ENCODE measurements at places on chromosomes 16 and 17.

DNA sequence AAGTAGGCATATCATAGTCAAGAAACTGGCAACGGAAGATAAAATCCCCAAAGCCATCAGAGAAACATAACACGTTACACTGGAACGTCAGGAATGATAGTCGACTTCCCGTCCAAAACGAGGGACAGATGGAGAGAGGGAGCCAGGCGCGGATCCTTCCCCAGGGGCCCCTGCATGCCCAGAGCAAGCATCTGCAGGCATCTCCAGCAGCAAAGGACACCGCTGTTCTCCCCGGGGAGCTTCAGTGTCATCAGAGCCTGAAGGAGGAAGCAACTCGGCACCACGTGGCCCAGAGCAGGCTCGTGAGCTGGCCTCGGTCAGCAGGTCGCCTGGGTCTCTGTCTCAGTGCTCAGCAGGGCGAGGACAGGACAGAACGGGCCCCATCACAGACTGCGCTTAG is 50.1 kb downstream of the LMF1 start:
- no peaks in the 10 kb centered on the region for H3K36me3 ChIP-seq
- H3K27ac ChIP-seq: no peak overlapping the region
- no peak overlapping the region for H3K4me3 ChIP-seq
- no peaks in the 10 kb centered on the region for H3K4me1 ChIP-seq

DNA sequence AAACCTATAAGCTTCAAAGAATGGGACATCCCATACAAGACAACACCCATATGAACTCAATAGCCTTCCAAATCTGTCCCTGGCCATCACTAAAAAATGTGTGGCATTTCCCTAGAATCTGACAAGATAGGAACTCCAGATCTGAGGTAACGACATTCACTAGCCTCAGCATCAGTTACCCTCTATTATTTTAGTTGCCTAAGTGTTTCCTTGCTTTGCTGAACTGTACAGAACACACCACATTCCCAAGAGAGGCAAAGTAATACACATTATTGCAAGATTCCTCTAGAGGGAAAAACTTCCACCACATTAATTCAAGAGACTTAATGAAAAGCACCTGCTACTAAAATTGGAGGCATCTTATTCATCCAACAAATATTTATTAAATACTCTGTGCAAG is 5.0 kb downstream of the LSM12 start:
- peaks cover 1% of the 10 kb centered on the region for H3K4me1 ChIP-seq
- DNase-seq: peak; percentile 57
- H3K36me3 ChIP-seq: peaks cover 29% of the 10 kb centered on the region
- no peak overlapping the region for H3K27ac ChIP-seq
- H3K4me3 ChIP-seq: no peak overlapping the region

DNA sequence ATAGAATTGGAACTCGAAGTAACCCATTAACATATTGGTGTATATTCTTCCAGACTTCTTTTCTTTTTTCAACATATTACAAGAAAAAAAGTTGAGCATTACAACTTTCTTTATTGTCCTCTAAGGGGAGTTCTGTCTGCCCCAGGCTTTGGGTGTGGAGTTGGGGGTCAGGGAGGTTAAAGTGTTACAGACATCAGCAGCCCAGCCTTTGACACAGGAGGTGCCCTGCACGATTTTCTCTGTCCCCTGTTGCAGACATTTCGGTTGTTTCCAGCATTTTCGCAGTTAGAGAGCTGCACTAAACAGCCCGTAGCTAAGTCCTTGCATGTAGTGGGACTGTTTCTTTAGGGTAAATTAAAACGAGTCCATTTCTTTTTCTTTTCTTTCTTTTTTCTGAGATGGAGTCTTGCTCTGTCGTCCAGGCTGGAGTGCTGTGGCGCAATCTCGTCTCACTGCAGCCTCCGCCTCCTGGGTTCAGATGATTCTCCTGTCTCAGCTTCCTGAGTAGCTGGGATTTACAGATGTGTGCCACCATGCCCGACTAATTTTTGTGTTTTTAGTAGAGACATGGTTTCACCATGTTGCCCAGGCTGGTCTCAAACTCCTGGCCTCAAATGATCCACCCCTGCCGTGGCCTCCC is 13.4 kb upstream of the ADCY7 start:
- no peaks in the 10 kb centered on the region for H3K36me3 ChIP-seq
- no peak for DNase-seq
- H3K4me1 ChIP-seq: peaks cover 5% of the 10 kb centered on the region
- H3K27ac ChIP-seq: no peak overlapping the region

DNA sequence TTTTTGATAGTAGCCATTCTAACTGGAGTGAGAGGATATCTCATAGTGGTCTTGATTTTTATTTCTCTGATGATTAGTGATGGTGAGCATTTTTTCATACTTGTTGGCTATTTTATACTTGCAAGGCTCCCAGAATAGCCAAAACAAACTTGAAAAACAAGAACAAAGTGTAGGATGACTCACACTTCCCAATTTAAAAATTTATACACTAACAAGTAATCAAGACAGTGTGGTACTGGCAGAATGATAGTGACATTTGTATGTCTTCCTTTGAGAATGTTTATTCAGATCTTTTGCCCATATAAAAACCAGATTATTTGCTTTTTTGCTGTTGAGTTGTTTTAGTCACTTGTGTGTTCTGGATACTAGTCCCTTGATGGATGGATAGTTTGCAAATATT is 17.8 kb downstream of the SPECC1 start:
- H3K4me1 ChIP-seq: no peaks in the 10 kb centered on the region
- H3K4me3 ChIP-seq: no peak overlapping the region
- H3K27me3 ChIP-seq: no peaks in the 10 kb centered on the region
- no peak for DNase-seq
- no peak overlapping the region for H3K27ac ChIP-seq

DNA sequence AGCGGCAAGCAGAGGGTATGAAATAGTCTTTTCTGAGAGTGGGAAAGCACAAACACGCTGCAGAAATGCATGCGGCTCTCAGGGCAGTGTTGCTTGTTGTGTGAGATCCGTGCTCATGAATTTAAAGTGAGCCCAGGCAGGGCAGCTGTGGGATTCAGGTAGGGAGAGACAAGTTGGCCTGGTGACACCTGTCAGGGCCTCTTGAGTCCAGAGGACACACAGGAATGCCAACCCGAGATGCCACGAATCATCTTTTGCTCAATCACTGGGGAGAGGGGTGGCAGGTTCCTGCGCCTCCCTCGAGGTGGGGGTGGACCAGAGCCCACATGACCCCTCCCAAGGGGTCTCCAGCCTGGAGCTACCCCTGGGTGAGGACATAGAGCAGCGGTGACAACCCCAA is 211.9 kb downstream of the GSG1L start:
- H3K27me3 ChIP-seq: no peaks in the 10 kb centered on the region
- no peaks in the 10 kb centered on the region for H3K36me3 ChIP-seq
- no peak overlapping the region for H3K27ac ChIP-seq
- DNase-seq: no peak
- H3K4me3 ChIP-seq: no peak overlapping the region
- H3K4me1 ChIP-seq: no peaks in the 10 kb centered on the region

- H3K4me1 ChIP-seq: no peaks in the 10 kb centered on the region
- no peaks in the 10 kb centered on the region for H3K36me3 ChIP-seq
- no peak overlapping the region for H3K4me3 ChIP-seq
- DNase-seq: no peak
These were observed 16.3 kb downstream of the MEIOC start for GRCh38 chr17:44672479-44673093.

GRCh38 chr17:28974451-28974850 is 23.1 kb upstream of the PHF12 start:
- no peak overlapping the region for H3K27ac ChIP-seq
- H3K27me3 ChIP-seq: no peaks in the 10 kb centered on the region
- H3K4me3 ChIP-seq: no peak overlapping the region
- no peak for DNase-seq
- no peaks in the 10 kb centered on the region for H3K36me3 ChIP-seq

DNA sequence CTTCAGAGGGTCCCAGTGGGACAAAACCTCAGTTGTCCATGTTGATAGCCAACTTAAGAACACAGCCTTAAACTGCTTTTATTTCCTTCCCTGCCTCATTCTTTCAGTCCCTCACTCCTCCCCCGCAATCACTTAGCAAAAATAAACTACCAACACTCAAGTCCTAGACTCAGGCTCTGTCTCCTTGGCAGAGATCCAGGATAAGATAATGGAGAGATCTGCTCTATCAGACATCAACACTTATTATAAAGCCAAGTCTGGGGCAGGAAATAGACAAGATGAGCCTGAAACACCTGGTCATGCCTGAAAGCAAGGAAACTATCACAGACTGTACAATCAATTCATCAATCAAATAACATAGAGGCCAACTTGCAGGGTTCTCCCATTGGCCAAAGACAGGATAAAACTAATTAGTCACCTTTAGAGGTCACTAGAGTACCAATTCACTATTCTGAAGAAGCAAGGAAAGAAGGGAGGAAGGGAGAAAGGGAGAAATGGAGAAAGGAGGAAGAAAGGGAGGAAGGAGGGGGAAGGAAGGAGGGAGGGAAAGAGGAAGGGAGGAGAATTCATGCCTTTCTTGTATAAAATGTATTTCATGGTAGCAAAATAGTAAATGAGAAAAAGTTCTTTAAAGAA is 15.7 kb downstream of the HYDIN start:
- no peaks in the 10 kb centered on the region for H3K27me3 ChIP-seq
- peak; percentile 14 for DNase-seq
- no peak overlapping the region for H3K4me3 ChIP-seq
- H3K4me1 ChIP-seq: no peaks in the 10 kb centered on the region
- H3K27ac ChIP-seq: no peak overlapping the region

GRCh38 chr16:14024283-14024682 is 46.8 kb upstream of the MRTFB start:
- no peak for DNase-seq
- no peaks in the 10 kb centered on the region for H3K27me3 ChIP-seq
- no peak overlapping the region for H3K27ac ChIP-seq
- H3K4me3 ChIP-seq: no peak overlapping the region
- no peaks in the 10 kb centered on the region for H3K4me1 ChIP-seq

- no peak overlapping the region for H3K27ac ChIP-seq
- DNase-seq: no peak
- H3K4me3 ChIP-seq: no peak overlapping the region
- no peaks in the 10 kb centered on the region for H3K27me3 ChIP-seq
- H3K4me1 ChIP-seq: peaks cover 2% of the 10 kb centered on the region
These were observed 134.8 kb upstream of the IRX6 start for GRCh38 chr16:55189224-55189623.

GRCh38 chr16:4452674-4453073 is 21.8 kb downstream of the NMRAL1 start:
- H3K36me3 ChIP-seq: peaks cover 66% of the 10 kb centered on the region
- no peak for DNase-seq
- H3K4me1 ChIP-seq: no peaks in the 10 kb centered on the region
- H3K27ac ChIP-seq: no peak overlapping the region
- no peak overlapping the region for H3K4me3 ChIP-seq

GRCh38 chr16:7391694-7392093 is 59.0 kb downstream of the RBFOX1 start:
- no peaks in the 10 kb centered on the region for H3K27me3 ChIP-seq
- H3K27ac ChIP-seq: no peak overlapping the region
- H3K4me1 ChIP-seq: no peaks in the 10 kb centered on the region
- H3K36me3 ChIP-seq: no peaks in the 10 kb centered on the region
- H3K4me3 ChIP-seq: no peak overlapping the region

DNA sequence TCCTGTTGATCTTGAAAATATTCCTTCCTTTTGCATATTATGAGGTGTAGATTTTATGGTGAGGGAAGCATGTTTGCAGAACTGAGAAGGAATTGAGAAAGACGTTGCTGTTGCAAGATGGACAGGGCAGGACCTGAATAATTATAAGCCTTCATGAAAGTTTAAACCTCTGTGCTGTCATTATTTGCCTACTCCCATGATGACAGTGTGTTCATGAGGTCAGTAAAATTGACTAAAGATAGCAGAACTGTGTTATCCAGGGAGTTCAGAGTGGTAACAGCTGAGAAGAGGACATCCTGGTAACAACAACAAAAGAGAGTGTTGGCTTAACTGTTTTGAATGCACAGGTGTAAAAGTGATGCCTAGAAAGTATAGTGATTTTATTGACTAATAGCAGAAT is 45.3 kb upstream of the HLF start:
- no peak overlapping the region for H3K4me3 ChIP-seq
- no peaks in the 10 kb centered on the region for H3K36me3 ChIP-seq
- no peaks in the 10 kb centered on the region for H3K27me3 ChIP-seq
- no peak overlapping the region for H3K27ac ChIP-seq
- DNase-seq: no peak

GRCh38 chr16:85005285-85006069 is 5.9 kb downstream of the ZDHHC7 start:
- DNase-seq: peak; percentile 90
- peaks cover 27% of the 10 kb centered on the region for H3K4me1 ChIP-seq
- no peaks in the 10 kb centered on the region for H3K36me3 ChIP-seq
- no peak overlapping the region for H3K4me3 ChIP-seq
- H3K27ac ChIP-seq: peak overlapping the region; percentile 82

DNA sequence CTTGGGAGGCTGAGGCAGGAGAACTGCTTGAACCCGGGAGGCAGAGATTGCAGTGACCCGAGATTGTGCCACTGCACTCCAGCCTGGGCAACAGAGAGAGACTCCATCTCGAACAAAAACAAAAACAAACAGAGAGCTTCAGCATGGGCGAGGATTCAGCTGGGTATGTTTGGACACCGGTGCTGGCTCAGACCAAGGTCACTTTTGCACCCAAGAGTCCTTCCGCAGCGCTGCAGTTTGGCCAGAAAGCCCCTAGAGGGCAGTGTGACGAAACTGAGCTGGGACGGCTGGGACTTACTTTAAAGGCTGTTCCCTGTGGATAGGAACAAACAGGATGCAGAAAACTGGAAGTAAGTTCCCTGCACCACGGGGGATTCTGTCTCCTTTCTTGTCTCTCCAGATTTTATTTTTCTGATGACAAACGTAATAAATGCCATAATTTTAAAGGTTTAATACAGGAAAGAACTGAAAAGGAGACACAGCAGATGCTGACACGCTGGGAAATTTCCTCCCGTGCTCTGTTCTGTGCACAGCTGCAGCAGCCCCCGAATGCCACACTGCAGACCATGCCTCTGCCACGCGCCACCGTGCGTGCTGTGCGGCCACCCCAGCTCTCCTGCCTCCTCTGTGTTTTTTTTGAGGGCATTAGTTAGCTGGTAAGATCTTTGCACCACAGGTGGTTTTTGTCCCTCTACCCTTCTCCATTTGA is 25.2 kb upstream of the USP36 start:
- H3K27ac ChIP-seq: no peak overlapping the region
- no peaks in the 10 kb centered on the region for H3K27me3 ChIP-seq
- no peaks in the 10 kb centered on the region for H3K4me1 ChIP-seq
- no peak overlapping the region for H3K4me3 ChIP-seq
- H3K36me3 ChIP-seq: peaks cover 20% of the 10 kb centered on the region

DNA sequence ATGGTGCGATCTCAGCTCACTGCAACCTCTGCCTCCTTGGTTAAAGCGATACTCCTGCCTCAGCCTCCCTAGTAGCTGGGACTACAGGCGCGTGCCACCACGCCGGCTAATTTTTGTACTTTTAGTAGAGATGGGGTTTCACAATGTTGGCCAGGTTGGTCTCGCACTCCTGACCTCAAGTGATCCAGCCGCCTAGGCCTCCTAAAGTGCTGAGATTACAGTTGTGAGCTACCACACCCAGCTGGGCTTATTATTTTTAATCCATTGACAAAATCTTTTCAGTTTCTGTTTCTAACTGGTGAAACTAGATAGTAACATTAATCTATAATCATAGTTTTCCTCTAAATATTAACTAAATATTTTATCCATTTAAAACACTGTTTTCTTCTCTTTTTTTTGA is 5.9 kb downstream of the FAM234A start:
- no peak overlapping the region for H3K4me3 ChIP-seq
- DNase-seq: no peak
- no peak overlapping the region for H3K27ac ChIP-seq
